ENCODE measurements at places on chromosomes 13 and 19.

- DNase-seq, result no peak
These were observed 70.7 kb downstream of the EPS15L1 start for GRCh38 chr19:16400911-16401591.

DNA sequence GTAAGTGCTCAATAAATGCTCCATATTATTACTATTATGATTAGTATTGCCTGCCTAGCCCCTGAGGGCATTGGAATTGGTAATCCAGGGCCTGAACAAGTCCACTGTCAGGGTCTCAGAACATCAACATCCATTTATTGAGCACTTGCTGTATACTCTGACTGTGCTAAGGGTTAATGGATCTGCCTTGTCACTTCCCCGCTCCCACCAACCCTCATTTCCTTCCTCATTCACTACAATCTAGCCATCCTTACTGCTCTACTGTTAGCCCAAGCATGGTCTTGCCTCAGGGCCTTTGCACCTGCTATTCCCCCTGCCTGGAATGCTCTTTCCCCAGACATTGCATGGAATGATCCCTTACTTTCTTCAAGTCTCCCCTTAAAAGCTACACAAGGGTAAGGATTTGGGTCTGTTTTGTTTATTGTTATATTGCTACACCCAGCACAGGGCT lies 12.7 kb upstream of the ANGPTL8 start:
- DNase-seq, result no peak

DNA sequence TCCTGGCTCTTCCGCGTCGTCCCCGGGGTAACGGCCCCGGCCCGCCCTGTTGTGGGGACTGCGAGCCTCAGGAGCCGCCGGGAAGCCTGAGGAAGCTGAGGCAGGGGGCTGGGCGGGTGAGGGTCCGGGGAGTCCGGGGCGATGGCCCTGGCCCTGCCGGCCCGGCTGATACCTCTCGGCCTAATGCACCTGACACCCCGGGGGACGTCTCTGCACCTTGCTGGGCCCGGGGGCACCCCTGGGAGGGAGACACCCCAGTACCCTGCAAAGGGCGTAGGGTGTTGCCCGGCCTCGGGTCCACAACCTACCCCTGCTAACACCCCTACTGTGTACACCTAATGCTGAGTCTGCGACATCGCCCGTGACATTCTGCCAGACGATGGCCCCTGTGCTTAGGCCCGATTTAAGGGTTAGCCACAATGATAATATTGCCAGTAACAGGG lies 410 bp downstream of the PIN1 start:
- no peak for DNase-seq

DNA sequence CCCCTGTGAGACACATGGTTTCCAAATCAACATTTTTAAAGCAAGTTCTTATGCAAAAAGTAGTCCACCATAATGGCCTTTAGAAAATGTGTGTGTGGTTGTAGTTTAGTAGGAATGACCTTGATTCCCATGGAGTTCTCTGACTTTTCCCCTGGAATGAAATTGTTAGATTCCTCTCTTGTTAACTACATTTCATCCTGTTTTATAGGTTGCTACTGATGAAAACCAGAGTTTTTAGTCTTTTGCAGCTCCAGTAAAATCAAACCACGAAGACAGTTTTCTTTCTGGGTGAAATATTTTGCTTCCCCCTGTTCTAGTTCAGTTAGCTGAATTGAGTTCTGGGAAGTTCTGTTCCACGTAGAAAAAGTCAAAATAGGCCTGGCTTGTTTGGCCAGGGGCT lies 107.7 kb downstream of the RAB20 start:
- DNase-seq, result no peak

DNA sequence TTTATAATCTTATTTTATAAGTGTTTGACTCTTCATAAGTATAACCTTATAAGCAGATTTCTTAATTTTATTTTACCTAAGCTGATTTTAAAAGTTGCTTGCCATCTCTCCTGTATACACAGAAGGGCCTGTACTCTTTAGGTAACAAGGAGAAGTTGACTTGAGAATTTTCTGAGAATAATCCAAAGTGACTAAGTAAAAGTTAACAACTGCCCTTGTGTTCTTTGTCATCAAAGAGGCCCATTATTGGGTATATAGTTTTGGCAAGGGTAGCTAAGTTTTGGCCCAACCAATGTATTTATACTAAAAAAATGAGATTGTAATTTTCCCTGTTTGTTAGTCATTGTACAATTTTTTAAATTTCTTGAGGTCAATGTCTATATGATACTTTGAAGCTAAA lies 3.2 kb downstream of the LCP1 start:
- DNase-seq, result no peak

GRCh38 chr13:57899096-57899495 lies 267.6 kb downstream of the PCDH17 start:
- DNase-seq, result no peak

DNA sequence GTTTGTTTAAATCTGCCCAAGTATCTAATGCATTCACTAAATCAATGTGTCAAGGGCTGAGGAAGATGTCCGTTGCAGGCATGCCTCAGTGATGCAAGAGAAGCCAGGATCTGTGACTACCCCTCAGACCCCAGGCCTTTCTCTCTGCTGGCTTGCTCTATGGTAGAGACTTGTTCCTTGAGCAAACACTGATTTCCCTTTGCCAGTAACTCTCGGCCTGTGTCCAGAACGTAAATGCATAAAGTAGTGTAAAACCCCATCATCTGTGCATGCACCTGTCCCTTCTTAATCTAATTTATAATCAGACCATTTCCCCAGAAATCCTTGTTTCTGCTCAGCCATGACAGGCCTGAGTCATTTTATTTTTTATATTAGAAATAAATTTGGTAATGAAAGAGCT lies 28.7 kb upstream of the FRY start:
- DNase-seq, result no peak

DNA sequence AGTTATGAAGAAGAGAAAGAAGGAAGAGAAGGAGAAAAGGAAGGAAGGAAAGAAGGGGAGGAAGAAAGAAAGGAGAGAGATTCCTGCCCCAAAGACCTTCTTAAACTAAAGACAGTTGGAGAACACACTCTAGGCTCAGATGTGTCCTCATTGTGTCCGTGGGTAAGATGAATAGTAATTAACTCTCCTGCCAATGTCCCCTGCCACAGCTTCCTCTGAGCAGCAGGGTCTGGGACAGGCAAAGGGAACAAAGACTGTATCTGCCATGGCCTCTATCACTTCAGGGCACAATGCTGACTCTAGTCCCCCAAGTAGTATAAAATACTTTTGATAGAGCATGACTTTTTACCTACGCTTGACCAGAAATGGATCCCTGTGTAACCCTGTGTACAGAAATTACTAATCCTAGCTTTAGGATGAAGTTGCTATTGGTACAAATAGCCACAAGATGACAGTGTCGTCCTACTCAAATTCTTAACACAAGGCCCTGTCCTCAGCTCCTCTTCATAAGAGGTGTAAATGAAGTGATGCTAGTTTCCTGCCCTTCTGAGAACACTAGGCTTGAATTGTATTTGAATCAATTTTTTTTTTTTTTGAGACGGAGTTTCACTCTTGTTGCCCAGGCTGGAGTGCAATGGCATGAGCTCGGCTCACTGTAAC lies 186.2 kb upstream of the GPR12 start:
- no peak for DNase-seq

DNA sequence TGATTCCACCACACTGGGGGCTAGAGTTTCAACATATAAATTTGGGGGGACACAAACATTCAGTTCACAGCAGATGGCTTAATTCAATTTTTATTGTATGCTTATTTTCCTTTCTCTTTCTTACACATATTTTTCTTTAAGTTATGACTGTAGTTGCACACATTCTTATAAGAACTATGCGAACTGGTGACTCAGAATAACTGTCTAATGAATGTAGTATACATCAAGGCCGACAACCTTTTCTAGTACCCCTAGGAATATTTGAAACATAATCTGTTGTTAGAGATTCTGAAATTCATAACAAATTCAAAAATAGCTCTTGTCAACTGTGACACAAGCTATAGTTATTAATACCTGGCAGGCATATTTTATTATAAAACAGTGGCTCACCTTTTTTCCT lies 695.6 kb downstream of the PCDH9 start:
- DNase-seq, result no peak

GRCh38 chr19:45202637-45203036 lies 24.1 kb downstream of the BLOC1S3 start:
- DNase-seq, result no peak

DNA sequence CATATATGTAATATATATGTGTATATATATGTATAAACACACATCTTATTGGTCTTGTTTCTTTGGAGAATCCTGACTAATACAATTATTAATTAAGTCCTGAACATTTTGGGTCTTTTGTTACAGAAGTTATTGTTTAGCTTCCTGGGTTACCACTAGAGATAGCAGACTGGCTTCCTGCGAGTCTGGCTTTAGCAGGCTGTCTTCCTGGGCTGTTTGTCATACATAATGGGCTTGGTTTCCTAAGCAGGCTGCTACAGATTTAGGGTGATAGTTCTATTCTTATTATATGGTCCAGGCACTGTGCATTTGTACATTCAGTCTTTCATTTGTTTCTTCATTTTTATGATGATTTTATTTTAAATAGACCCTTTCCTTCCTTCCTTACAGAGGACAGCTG lies 312.0 kb upstream of the TMTC4 start:
- DNase-seq, result no peak

DNA sequence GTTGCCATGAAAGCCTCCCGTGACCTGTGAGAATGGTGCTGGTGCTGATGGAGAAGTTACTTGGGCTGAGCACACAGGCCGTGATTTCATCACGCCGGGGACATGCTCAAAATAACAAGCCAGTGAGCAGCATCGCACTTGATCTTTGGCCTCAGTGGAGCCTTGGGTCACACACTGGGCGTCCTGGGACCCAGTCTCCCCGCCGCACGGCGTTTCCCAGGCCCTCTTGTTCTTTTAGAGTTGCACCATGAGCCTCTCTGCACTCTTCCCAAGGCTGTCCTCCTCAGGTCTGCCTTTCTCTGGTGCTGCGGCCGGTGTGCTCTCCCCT lies 9.5 kb upstream of the NDUFS7 start:
- no peak for DNase-seq

DNA sequence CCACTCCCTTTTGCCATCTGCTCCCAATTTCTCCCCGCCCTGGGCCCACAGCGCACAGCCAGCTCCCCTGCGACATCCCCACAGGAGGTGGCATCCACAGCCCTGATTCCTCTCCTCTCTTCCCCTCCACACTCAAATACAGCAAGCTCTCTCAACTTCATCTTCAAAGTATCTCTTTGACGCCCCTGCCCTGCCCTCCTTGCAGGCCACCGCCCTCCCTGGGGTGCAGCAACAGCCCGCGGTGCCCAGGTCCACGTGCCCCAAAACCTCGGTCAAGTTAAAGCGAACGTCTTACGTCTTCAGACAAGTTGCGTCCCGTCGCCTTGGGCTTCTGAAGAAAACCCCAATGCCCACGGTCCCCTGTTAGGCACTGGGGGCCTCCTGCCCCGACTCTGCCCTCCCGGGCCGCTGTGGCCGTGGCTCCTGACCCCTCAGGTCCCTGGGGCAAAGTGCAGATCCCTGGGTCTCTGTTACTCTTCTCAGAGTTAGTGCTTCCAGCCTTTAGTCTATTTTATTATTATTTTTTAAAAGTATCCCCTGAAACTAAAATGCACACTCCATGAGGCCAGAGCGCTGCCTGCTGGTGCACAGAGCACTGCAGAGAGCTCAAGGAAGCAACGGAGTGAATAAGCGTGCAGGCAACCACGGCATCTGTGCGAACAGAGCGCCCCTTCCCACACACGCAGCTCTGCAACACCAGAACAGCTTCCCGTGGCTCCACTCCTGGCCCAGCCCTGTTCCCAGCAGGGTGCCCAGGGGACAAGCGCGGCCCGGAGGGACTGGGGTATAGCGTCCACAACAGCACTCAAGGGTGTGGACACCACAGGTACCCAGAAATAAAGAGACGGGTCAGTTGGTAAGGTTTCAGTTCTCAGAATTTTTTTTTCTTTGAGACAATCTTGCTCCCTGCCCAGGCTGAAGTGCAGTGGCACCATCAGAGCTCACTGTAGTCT lies 26.4 kb downstream of the IL17D start:
- DNase-seq, result no peak

GRCh38 chr19:10805758-10806247 lies 30.2 kb downstream of the TMED1 start:
- DNase-seq, result no peak

- DNase-seq, result no peak
These were observed 16.7 kb downstream of the DCAF15 start for GRCh38 chr19:13968999-13969398.

DNA sequence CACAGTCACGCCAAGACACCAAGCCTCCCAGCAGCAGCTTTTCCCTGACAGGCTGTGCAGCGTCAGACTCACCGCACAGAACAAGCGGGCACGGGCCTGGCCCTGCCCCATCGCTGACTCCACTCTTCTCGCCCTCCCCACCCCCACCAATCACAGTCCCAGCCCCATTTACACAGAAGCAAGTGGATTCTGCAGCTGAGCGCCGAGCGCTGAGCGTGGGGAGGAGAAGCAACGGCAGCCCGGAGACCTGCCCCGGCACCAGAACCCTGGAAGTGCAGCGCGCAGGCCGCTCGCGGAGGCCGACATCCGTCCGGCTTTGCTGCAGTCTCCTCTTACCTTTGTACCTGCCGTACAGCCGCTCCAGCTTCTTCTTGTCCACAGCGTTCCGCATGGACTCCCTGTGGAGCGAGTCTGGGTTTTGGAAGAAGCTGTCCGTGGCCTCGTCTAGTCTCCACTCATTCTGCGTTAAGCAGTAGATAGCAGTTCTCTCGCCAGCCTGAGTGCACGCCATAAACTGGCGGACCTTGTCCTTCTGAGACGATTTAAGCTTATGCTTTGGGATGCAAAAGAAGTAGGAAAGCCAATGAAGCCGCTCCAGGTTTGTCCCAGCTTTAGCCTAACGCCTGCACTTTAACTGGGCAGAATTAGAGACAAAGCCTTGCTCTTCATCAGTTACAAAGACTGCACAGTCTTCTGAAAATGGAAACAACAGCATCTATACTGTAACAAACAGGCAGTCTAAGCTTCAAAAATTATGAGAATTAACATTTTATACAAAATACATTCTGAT lies 6.8 kb downstream of the DCUN1D2 start:
- no peak for DNase-seq

All from activated CD8-positive, alpha-beta memory T cell treated with anti-CD3 and anti-CD28 coated beads for 1 hour (primary cell).